GM23248 (cell line): ENCODE measurements at places on chromosomes 16 and 17. TPM values are rescaled to one million over a fixed set of nuclear protein-coding genes. Genes with fewer than 3 reads are reported as not detected.

GRCh38 chr17:81483085-81483861 lies 29.3 kb downstream of the ACTG1 start:
- no peak for DNase-seq

GRCh38 chr16:87792205-87792565 lies 26.4 kb upstream of the KLHDC4 start:
- DNase-seq: no peak

DNA sequence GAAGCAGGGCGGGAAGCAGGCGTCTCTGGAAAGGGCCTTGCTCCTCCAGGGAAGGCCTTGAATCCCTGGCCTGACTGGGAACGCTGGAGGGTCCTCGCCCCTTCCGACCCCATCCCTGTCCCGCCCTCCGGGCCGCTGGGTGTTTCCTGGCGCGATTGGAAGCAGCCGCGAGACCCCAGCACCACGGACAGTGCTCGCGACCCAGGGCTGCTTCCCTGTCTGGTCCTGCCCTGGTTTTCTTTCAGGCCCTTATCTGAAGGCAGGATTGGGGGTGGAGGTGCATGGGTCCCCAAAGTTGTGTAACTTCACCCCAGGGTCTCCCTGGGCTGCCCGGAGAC lies 2.1 kb downstream of the MGAT5B start:
- peak; percentile 34 for DNase-seq

DNA sequence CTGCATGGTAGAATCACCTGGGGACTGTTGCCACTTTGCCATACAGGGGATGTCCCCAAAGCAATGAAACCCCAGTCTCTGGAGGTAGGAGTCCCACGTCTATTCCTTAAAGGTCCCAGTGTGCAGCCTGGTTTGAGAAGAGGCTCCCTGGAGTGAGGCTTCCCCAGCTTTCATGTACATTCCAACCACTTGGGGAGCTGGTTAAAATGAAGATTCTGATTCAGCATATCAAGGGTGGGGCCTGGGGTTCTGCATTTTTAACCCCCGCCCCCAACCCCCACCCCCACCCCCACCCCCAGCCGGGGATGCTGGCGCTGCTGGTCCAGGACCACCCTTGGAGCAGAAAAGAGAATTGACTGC lies 241.2 kb downstream of the FOXL1 start:
- DNase-seq: peak; percentile 36

DNA sequence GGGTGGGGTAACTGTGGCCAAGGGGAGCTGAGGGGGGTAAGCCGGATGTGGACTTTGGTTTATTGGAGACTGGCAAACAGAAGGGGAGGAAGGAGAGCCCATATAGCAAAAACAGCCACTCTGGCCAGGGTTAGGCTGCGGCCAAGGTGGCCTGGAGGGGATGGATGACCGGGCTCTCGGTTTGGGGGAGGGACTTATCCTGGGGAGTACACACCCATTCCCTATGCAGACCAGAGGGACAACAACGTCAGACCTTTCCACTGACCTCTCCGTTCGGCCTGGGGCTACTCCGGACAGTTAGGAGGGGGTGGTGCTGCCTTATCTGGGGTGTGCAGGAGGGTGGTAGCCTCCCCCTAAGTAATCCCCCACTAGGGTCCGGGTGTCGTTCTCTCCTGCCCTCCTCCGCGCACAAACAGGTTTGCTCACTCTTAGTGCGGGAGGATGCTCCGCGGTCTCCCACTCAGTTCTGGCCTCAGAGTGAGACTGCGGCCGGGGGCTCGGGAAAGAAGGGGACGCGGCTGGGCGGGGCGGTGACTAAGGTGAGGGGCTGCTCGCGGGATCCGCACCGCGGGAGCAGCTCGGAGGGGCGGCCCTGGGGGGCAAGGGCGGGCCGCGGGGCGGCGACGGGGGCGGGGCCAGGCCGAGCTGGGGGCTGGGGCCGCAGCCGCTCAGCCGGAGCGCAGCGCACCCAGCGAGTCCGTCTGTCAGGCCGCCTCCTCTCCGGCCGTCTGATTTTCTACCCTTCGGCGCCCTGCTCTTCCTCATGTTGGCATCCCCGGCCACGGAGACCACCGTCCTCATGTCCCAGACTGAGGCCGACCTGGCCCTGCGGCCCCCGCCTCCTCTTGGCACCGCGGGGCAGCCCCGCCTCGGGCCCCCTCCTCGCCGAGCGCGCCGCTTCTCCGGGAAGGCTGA lies at the start of gene WNK4:
Gene WNK4, plus strand, starts transcription at position 675 of the 915 bp plus-strand sequence. Its CDS starts 89 bp downstream, at position 764.
- peak; percentile 67 for DNase-seq

SEC14L1 gene
- 24.4 and 27.4 TPM in 2 replicates for total RNA-seq

DNA sequence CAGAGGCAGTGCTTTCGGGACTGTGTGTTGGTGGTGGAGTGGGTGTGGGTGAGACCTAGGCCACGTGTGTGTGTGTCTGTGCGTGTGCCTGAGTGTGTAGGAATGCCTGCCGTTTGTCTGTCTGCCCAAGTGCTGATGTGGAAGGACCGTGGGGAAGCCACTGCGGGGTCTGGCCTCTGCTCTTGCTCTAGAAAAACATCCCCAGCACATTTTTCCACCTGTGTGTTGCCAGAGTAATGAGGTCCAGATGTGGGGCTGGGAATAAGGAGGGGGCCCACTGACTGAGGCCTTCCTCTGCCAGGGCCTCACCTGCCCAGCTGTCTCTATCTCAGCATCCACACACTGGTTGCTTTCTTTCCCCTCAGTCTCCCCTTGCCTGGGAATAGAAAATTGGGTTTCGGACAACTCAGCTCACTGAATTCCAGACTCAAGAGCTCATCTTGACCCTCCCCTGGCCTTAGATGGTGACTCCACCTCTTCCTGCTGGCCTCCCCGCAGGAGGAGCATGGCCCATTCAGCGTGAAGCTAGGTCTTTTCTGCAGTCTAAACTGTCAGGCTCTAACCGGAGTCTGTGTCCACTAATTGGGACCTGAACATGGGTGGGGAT lies 7.6 kb downstream of the SGCA start:
- DNase-seq: peak; percentile 96

DNA sequence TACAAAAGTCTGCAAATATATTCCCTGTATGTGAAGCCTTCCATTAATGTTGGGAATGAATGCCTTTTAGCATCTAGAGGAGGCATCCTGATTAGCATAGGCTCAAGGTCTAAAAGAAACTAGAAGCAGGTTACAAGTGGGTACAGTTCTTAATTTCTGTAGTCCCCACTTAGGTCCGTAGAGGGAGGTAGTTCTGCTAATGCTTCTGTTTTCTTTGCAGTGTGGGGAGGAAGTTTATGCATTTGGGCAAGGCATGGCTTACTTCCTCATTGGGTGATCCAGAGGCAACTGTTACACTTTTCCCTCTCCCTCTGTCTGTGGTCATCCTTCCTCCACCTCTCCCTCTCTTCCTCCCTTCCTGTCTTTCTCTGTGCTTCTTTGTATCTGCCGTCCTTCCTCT lies 108.4 kb upstream of the ZKSCAN2 start:
- no peak for DNase-seq
